ENCODE measurements at places on chromosomes 7 and 10. TPM values are rescaled to one million over a fixed set of nuclear protein-coding genes. Genes with fewer than 3 reads are reported as not detected.

DNA sequence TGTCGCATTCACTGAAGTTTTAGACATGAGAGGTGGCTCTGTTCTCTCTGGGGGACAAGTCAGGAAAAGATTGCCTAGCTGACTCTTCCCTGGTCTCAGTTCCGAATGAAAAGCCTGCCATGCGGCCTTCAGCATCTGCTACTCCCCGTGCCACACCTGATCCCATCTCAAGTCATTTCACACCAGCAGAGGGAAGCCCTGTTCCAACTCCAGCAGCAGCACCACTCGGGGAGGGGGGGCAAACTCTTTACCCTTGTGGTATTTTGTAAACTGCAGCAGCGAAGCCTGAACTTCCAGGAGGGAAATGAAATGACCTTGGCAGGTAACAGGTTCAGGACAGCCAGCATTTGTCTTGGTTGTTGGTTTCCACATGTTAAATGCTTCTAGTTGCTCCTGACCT, 13.8 kb downstream of the LRRC4 start:
- no peaks in the 10 kb centered on the region for H3K27me3 ChIP-seq
- H3K4me1 ChIP-seq: no peaks in the 10 kb centered on the region
- no peaks in the 10 kb centered on the region for H3K36me3 ChIP-seq
- DNase-seq: no peak
- H3K27ac ChIP-seq: no peak overlapping the region

DNA sequence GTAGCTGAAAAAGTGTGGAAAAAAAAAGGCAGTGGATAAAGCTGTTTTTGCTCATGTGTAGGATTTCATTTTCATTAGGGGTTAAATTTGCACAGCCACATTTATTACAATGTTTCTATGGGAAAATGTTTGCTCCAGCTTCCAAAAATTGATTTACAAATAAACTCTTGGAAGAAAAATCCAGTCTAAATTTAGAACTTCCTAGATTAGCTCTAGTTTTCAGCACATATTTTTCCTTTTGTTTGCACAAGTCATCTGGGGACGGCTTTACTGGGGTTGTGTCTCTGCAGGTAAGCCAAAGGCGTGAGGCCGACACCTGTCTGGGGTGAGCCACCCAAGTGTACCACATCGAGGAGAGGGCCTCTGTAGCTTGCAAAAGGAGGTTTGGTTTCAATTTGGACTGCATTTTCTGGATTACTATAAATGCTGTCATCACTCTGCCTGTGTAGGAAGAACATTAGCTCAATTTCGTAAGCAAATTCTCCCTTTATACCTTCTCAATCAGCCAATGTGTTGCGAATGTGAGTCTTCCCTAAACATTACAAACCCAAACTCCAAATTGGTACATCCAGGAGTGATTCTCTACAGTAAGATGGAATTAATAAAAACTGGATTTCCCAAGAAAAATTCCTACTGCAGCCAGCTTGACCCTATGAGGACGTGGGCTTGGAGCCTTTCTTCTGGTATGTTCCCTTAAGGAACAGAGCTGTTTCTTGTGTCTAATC, 89.5 kb upstream of the ZNF438 start:
- H3K4me3 ChIP-seq: no peak overlapping the region
- no peak overlapping the region for H3K27ac ChIP-seq
- no peak for DNase-seq
- no peaks in the 10 kb centered on the region for H3K4me1 ChIP-seq
- H3K27me3 ChIP-seq: no peaks in the 10 kb centered on the region

DNA sequence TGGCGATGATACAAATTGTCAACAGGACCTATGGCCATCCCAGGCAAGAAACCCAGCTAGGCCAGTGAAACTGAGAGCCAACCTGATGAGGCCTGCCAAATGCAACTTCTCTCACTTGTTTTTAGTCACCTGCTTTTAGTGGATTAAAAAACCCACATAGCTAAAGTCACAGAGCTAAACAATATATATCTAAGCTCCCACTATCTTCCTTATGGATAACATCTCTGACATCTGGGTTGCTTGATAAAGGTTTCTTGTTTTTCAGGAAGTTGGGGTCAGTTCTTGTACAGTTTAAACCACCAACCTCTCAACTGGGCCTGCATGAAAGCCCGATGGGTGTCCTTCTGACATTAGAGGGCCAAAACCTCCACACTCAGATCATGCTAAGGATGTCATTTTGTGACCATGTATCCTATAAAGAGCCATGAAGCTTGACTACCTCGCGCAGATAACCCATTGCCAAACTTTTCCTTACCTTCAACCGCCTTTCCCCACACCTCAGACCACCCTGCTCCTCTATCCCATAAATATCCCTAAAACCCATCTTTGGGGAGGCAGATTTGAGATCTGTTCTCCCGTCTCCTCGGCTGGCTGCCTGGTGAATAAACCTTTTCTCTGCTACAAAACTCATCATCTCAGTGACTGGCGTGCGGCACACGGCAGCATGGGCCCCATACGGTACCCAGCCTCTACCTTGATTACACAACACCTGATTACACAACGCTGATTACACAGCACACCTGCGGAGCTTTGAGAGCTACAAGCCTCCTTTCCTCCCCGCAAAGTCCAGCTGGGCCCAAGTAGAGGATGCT, 797 bp upstream of the STMP1 start:
- H3K27ac ChIP-seq: peak overlapping the region; percentile 87
- no peak for DNase-seq
- no peaks in the 10 kb centered on the region for H3K27me3 ChIP-seq
- H3K36me3 ChIP-seq: no peaks in the 10 kb centered on the region

DNA sequence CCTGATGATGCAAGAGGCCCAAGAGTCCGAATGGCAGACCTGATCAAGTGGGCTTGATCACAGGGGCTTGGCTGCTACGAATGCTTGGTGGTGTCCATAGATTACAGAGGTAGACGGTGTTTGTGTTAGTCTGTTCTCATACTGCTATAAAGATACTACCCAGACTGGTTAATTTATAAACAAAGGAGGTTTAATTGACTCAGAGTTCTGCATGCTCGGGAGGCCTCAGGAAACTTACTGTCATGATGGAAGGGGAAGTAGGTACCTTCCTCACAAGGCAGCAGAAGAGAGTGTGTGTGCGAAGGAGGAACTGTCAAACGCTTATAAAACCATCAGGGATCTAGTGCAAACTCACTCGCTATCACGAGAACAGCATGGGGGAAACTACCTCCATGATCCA, 268.9 kb upstream of the KLF6 start:
- DNase-seq: no peak
- H3K27me3 ChIP-seq: no peaks in the 10 kb centered on the region
- no peak overlapping the region for H3K4me3 ChIP-seq
- H3K4me1 ChIP-seq: no peaks in the 10 kb centered on the region
- H3K27ac ChIP-seq: peak overlapping the region; percentile 48
- H3K36me3 ChIP-seq: no peaks in the 10 kb centered on the region

DNA sequence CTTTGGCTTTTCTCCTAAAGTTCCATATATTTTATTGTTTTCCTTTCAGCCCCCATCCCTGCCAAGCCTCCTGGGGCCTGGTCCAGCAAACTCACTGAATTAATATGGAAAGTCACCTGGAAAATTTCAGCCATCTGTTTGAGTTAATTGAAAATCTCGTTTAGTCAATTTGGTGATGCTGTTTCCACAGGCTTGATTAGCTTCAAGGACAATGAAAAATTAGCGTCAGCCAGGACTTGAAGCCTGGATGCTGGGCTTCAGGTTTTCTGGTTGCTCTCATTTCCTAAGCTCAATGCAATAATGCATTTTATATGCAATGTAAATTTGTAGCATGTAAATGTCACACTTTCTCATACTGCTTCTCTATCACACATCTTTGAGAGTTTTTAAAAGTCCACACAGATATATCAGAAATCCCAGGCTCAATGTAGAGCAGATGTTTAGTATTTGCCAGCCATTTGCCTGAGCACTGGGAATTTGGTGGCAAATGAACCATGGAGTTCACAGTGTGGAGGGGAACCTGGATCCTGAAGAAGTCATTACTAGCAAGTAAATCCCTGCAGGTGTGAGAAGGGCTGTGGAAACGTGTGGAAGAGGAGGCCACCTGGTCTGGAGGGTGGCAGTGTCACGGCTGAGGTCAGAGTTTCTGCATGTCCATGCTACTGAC, 228.5 kb downstream of the PAXIP1 start:
- no peak overlapping the region for H3K4me3 ChIP-seq
- no peak for DNase-seq
- no peaks in the 10 kb centered on the region for H3K27me3 ChIP-seq
- no peak overlapping the region for H3K27ac ChIP-seq
- no peaks in the 10 kb centered on the region for H3K4me1 ChIP-seq

DNA sequence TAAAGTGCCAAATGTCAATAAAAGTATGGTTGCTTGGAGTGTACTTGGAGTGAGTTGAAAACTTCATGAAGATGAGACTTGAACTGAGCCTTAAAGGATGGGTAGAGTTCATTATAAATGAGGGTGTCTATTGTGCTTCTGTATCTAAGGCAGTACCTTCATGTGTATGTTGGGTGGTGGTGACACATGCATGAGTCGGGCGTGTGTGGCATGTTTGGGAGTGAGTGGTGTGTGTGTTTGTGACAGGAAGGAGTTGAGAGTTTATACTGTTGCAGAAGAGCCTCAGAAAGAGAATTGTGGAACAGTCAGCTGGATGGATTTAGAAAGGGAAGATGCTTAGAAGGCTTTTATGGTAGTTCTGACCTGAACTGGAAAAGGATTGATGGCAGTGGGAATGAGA, 6.0 kb upstream of the ZRANB1 start:
- no peaks in the 10 kb centered on the region for H3K4me1 ChIP-seq
- H3K27ac ChIP-seq: no peak overlapping the region
- H3K36me3 ChIP-seq: no peaks in the 10 kb centered on the region
- H3K27me3 ChIP-seq: no peaks in the 10 kb centered on the region

- DNase-seq: no peak
- H3K4me3 ChIP-seq: no peak overlapping the region
- no peaks in the 10 kb centered on the region for H3K36me3 ChIP-seq
- no peak overlapping the region for H3K27ac ChIP-seq
- no peaks in the 10 kb centered on the region for H3K27me3 ChIP-seq
These were observed 20.0 kb downstream of the SORCS1 start for GRCh38 chr10:107144490-107144889.

DNA sequence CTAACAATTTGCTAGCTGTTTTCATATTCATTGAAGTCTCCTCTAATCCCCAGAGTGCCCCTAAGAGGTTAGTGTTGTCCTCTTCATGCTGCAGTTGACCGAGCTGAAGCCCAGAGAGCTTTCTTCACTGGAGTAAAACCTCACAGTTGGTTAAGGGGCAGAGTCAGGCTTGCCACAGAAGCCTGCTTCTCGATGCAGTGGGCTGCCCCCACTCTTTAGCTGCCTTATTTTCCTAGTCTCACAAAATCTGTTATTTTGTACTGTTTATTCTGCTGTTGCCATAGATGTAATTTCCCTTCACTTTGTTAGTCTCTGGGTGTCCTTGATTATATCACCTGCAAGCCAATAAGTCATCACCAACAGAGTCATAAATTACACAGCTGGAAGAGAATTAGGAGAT, 56.3 kb upstream of the ZPBP start:
- H3K4me3 ChIP-seq: no peak overlapping the region
- H3K27ac ChIP-seq: no peak overlapping the region
- no peaks in the 10 kb centered on the region for H3K36me3 ChIP-seq
- DNase-seq: no peak
- H3K27me3 ChIP-seq: no peaks in the 10 kb centered on the region

GRCh38 chr7:158068853-158069252, 518.8 kb downstream of the PTPRN2 start:
- H3K36me3 ChIP-seq: no peaks in the 10 kb centered on the region
- no peaks in the 10 kb centered on the region for H3K27me3 ChIP-seq
- no peak overlapping the region for H3K4me3 ChIP-seq
- H3K27ac ChIP-seq: no peak overlapping the region

GRCh38 chr10:10007957-10008356, 1009.7 kb upstream of the CELF2 start:
- H3K27ac ChIP-seq: no peak overlapping the region
- no peaks in the 10 kb centered on the region for H3K36me3 ChIP-seq
- no peak overlapping the region for H3K4me3 ChIP-seq
- H3K27me3 ChIP-seq: no peaks in the 10 kb centered on the region

GRCh38 chr10:72728462-72728861, 36.5 kb downstream of the MCU start:
- no peaks in the 10 kb centered on the region for H3K4me1 ChIP-seq
- H3K27me3 ChIP-seq: no peaks in the 10 kb centered on the region
- no peak overlapping the region for H3K27ac ChIP-seq
- H3K36me3 ChIP-seq: no peaks in the 10 kb centered on the region

GRCh38 chr10:122558452-122558851, 2.1 kb upstream of the DMBT1 start:
- H3K4me3 ChIP-seq: no peak overlapping the region
- no peaks in the 10 kb centered on the region for H3K27me3 ChIP-seq
- DNase-seq: no peak

- no peaks in the 10 kb centered on the region for H3K4me1 ChIP-seq
- no peak overlapping the region for H3K4me3 ChIP-seq
- DNase-seq: no peak
These were observed 1308.2 kb downstream of the GATA3 start for GRCh38 chr10:9362721-9363120.

GRCh38 chr10:119030421-119031250, 1.1 kb downstream of the NANOS1 start:
- DNase-seq: no peak
- H3K4me3 ChIP-seq: peak overlapping the region; percentile 8
- H3K27me3 ChIP-seq: no peaks in the 10 kb centered on the region
- no peak overlapping the region for H3K27ac ChIP-seq
- no peaks in the 10 kb centered on the region for H3K4me1 ChIP-seq

DNA sequence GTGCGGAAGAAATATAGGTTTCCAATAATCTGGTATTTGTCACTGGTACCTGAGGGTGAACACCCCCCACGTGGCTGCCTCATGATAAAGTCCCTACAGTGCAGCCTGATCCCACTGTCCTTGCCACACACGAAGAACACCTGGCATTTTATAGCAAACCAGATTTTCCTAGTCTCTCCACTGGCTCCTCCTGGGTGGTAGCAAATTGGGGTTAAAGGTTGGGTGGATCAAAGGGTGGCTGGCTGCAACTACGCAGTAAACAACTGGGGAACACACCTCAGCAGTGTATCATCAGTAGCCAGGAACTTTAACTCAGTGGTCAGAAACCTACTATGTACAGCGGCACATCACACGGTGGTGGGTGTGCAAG, 10.3 kb downstream of the SEPHS1 start:
- H3K27me3 ChIP-seq: no peaks in the 10 kb centered on the region
- no peaks in the 10 kb centered on the region for H3K36me3 ChIP-seq
- no peak overlapping the region for H3K4me3 ChIP-seq
- H3K4me1 ChIP-seq: no peaks in the 10 kb centered on the region

DNA sequence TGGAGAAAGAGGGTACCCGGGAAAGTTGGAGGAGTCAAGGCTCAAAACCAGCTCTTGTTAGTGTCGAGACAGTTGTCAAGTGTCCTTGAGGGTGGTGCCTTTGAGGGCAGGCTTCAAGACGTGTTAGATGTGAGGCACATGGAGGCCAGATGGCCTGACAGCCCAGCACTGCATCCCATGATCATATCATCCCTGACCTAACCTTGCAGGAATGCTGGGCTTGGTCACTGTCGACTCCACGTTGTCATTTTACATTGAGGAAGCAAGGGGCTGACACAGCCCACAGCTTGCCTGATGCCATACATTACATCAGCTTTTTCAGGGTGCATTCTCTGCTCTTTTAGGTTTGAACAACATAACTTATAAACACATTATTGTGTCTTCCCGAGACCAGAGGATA, 114.1 kb downstream of the ABCA13 start:
- H3K36me3 ChIP-seq: no peaks in the 10 kb centered on the region
- no peak overlapping the region for H3K4me3 ChIP-seq
- H3K4me1 ChIP-seq: no peaks in the 10 kb centered on the region
- no peaks in the 10 kb centered on the region for H3K27me3 ChIP-seq

The SPDYE16 gene
- not detected for total RNA-seq

The ASB10 gene
- total RNA-seq: not detected

The NUTM2B gene
- 1.3 TPM for total RNA-seq

The DGKI gene
- total RNA-seq: 2.9 TPM

The PIK3CG gene
- total RNA-seq: 8.7 TPM

The PALD1 gene
- total RNA-seq: 6.8 TPM

The ASL gene
- total RNA-seq: 63.2 TPM

The DRGX gene
- not detected for total RNA-seq
